ENCODE measurements at places on chromosomes 7 and 10.

GRCh38 chr7:140724706-140725105, 28.2 kb downstream of the NDUFB2 start:
- DNase-seq, result no peak

DNA sequence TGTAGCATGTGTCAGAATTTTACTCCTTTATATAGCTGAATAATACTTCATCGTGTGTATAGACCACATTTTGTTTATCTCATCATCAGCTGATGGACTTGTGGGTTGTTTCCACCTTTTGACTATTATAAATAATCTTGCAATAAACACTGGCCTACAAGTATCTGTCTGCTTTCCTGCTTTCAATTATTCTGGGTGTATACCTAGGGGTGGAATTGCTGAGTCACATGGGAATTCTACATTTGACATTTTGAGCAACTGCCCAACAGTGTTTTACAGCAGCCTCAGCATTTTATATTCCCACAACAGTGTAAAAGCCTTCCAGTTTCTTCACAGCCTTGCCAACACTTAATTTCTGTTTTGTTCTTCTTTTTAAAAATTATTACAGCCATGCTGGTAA, 200.3 kb upstream of the PRSS1 start:
- no peak for DNase-seq

DNA sequence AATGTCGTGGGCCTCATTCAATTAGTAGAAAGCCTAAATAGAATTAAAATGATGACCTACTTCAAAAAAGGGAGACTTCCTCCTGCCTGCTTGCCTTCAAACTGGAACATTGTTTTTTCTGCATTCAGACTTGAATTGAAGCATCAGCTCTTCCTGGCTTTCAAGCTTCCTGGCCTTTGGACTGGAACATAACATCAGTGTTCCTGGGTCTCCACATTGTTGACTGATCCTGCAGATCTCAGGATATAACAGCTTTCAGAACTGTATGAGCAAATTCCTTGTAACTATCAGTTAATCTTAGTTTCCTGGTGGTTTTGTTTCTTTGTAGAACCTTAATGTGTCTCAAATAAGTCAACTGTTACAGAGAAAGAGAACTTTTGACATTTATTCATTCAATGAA, 18.6 kb downstream of the MAGI2 start:
- no peak for DNase-seq

GRCh38 chr10:88081457-88082054, 218.1 kb downstream of the PTEN start:
- no peak for DNase-seq

DNA sequence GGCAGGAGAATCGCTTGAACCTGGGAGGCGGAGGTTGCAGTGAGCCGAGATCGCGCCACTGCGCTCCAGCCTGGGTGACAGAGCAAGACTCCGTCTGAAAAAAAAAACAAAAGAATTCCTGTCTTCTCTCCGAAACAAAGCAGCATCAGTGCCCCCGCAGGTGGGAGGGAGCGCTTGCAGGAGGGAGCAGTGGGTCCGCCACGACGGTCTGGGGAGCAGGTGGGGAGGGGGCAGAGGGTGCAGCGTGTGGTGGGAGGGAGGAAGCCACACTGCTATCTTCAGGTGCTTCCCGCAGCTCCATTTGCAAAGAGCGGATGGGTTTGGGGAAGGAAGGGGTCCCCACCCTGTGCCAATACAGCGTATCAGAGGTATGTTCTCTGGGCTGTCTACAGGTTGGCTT, 31.7 kb downstream of the LIMK1 start:
- no peak for DNase-seq

DNA sequence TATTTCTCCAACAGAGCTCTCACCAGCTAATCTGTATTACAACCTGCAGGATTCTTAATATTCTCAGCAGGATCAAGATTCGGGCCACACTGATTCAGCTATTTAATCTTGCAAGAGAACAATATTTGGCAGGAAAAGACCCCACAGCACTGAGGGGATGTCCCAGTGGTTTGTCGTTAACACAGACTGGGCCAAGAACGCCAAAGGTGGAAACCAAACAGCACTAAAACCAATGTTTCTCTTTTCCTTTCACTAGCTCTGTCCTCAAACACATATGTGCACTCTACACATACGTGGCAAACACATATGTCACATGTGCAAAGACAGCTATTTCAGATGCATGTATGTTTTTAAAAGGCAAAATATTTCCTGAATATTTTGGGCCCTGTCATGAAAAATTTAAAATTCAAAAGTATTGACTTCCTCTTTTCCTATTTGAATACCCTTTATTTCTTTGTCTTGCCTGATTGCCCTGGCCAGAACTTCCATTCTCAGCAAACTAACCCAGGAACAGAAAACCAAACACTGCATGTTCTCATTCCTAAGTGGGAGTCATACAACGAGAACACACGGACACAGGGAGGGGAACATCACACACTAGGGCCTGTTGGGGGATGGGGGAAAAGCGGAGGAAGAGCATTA, 51.7 kb upstream of the NEBL start:
- no peak for DNase-seq

DNA sequence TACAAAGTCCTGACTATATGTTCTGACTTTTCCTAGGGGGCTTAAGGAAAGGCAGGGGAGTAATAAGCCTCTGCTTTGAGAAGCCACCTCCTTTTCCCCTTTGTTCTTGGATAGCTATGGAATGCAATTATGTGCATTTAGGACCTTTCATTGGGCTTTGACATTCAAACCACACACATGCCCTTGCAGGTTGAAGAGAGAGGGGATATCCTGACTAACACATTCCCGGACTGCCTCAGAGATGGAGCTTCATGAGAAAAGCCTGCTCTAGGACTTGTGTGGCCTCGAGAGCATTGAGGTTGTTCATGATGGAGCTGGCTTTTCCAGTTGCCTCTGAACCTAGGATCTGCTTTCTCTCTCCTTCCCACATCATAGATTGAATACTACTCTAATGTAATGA, 694.5 kb downstream of the LRMDA start:
- no peak for DNase-seq

DNA sequence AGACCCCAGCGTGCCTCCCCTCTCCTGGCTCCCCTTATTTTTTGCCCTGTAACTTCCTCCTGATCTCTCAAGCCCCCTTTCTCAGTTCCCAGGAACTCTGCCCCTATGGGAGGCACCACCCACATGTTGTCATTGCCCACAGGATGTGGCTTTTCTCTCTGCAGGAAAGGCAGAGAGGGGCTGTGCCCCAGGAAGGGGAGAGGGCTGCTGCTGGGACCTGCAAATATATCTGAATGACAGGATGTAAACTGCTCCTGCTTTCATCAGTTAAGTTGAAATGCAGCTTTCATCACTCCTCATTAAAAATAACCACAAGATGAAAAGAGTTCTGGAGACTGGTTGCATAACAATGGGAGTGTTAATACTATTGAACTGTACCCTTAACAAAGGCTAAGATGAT, 103.3 kb downstream of the CLEC2L start:
- no peak for DNase-seq

DNA sequence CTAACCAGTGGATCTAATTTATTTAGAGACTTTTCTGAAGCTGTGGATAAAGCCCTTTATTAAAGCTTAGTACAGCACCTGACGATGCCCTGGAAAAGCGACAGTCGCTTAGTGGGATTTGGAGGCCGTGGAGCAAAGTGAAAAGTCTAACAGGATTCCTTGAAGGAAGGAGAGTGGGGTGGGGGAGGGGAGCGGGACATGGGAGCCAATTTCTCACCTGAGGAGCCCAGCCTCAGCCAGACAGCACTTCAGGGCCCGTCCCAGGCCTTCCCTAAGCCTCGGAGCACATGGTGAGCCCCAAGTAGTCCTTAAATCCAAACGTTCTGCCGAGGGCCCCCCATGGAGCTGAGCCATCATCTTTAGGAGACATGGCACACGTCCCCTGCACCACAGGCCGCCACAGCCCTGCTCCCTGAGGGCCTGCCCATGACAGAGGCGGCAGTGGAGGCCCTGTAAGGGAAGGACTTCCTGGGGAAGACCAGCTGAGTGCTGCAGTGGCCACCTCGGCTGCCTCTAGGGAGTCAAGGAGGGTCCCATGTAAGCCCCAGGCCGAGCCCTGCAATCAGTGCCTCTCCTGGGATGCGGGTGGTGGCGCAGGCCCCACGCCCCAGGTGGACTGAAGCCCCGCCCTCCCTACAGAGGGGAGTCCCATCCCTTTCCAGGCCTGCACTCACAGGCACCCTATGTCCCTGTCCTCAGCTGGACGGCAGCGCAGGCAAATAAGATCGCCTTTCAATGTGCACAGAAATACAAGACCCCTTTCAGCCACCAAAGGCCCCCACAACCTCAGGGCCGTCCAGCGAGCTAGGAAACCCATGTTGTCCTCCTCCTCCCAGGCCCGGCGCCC, 187.0 kb downstream of the MAD1L1 start:
- no peak for DNase-seq

GRCh38 chr7:149228831-149229471, 10.5 kb upstream of the ZNF212 start:
- no peak for DNase-seq

DNA sequence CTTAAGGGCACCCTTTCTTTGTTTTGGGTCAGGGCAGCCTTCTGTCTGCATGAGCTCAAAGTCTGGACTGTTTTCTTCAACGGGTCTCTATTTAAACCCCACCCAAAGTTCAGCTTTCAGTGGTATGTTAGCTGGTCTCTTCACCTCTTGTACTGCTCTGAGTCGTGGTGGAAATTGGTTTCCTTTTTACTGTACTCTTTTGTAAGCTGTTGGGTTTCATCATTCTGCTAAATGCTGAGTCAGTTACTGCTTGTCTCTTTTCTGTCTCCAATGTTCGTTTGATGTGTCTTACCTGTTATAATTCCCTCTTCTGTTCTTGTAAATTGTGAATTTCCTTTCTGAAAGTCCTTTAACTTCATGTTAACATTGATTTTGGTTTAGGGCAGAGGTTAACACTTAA, 64.1 kb upstream of the MALRD1 start:
- no peak for DNase-seq

DNA sequence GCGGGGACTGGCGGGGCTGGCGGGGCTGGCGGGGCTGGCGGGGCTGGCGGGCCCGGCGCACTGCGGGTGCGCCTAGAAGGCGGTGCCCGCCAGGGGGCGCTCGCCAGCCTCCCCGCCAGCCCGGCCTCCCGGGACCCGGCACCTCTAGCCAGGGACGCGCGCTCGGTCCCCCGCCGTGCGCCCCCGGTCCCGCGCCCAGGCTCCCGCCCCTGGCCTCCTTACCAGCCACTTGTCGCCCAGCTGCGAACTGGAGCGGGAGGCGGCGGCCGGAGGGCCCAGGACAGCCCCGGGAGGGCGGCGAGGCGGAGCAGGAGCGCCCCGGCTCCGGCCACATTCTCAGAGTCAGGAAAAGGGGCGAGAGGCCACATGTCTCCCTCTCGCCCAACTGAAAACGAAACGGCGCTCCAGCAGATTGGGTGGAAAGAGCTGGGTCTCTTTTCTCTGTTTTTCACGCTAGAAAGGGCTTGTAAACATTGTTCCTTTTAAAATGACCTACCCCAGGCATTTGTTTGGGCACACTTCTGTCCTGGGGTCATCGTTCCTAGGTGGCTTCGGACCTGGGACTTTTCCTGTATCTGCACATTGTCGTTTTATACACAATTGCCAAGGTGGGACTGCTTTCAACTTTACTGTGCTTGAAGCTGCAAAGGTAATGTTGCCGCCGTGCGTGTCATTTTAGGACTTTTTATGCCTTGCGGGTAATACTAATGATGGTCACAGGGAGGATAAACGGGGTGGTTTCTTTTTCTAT, 378 bp upstream of the PRKCQ start:
- peak; percentile 90 for DNase-seq

DNA sequence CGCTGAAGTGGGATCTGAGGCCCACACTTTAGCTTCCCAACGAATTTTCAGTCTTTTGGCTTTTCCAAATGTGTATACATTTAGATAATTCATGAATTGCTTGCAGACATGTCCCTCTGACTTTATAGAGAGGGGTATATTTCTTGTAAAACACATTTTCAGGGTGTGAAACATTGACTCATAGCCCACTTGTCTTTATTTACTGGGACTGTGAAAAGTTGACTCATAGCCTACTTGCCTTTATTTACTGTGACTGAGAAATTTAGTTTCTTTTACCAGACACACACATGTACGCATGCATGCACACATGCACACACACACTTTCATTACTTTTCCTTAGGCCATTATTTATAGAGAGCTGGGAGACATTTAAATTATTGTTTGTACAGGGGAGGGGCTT, 79.1 kb downstream of the VTI1A start:
- no peak for DNase-seq

GRCh38 chr7:134696261-134696660, 49.6 kb downstream of the BPGM start:
- DNase-seq, result no peak

- DNase-seq, result no peak
Measured at GRCh38 chr10:47450442-47450841, 33.5 kb downstream of the ANXA8 start.

DNA sequence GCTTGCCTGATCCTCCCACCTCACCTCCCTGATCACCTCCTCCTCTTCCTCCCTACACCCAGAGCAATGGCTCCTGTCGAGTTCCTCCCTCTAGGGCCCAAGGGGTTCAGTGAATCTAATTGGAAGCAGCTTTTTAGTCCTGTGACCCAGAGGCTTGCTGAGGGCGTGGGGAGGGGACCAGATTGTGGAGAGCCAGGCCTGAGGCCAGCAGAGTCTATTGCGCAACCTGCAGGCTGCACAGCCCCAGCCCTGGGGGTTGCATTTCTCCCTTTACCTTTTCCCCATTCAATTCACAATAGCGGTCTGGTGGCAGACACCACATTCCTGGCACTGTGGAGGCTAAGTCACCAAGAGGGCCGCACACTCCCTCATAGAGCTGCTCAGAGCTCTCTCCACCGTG, 32.5 kb downstream of the GHRHR start:
- no peak for DNase-seq

DNA sequence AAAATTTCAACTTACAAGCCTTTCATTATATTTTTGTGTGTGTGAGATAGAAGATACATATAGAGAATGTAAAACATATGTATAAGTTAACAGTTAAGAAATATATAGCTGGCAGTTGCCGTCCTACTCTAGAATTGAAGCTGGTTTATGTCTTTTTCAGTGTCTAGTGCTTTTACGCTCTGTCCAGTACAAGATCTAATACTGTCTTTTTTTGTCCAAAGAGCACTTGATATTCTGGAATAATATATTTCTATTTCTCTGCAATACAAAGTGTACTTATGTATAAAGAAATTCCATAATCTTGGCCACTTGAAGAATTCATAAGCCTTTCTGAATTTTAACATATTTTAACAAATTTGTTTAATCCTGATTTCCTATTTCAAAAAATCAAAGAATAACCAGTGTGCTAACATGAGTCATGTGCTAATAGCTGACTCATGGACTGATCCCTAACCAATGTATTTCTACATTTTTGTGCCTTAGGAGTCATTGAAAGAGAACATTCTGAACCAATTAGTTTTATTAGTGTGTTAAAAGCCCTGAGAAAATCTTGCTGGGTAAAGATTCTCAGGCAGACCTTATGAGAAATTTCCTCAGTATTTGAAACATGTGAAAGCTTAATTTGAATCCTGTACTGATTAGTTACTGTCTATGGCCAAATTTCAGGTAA, 73.2 kb upstream of the CCAR1 start:
- DNase-seq, result no peak

Data from naive thymus-derived CD4-positive, alpha-beta T cell (primary cell).